T-cell (primary cell): ENCODE measurements at places on chromosomes 7 and 10. TPM values are rescaled to one million over a fixed set of nuclear protein-coding genes. Genes with fewer than 3 reads are reported as not detected.

- no peaks in the 10 kb centered on the region for H3K4me1 ChIP-seq
- no peak overlapping the region for H3K27ac ChIP-seq
- H3K27me3 ChIP-seq, result no peaks in the 10 kb centered on the region
- no peaks in the 10 kb centered on the region for H3K36me3 ChIP-seq
Observed at GRCh38 chr10:70649526-70649925, 22.8 kb upstream of the ADAMTS14 start.

GRCh38 chr7:13072014-13072413 is 384.6 kb downstream of the ARL4A start:
- H3K4me3 ChIP-seq, result no peak overlapping the region
- no peaks in the 10 kb centered on the region for H3K36me3 ChIP-seq
- H3K27me3 ChIP-seq, result no peaks in the 10 kb centered on the region
- no peak overlapping the region for H3K27ac ChIP-seq

GRCh38 chr10:47112612-47113011 is 187.4 kb upstream of the GDF10 start:
- H3K27ac ChIP-seq, result no peak overlapping the region
- H3K36me3 ChIP-seq, result no peaks in the 10 kb centered on the region
- H3K4me1 ChIP-seq, result no peaks in the 10 kb centered on the region
- H3K27me3 ChIP-seq, result no peaks in the 10 kb centered on the region

DNA sequence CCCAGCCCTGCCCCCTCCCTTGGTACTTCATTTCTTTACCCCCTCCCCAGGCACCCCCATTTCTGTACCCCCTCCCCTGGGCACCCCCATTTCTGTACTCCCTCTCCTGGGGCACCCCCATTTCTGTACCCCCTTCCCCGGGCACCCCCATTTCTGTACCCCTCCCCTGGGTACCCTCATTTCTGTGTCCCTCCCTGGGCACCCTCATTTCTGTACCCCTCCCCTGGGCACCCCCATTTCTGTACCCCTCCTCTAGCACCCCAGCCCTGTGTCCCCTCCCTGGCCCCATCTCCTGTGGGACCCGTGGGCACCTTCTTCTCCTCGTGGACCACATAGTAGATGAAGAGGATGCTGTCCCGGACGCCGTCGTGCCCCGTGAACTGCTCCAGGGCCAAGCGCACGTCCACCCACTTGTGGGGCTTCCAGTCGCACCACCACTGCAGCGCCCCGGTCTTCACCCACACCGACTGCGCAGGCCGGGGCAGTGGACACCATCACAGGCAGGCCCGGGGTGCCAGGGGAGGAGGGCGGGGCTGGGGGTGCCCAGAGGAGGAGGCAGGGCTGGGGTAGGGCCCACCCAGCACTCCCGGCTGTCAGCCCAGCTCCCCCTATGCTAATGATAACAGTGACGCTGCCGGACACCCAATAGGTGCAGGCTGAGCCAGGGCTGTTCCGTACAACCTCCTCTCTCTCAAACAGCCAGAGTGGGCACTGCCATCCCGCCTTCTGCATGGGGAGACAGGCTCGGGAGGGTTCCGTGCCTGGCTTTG is 20.4 kb downstream of the TECPR1 start:
- H3K36me3 ChIP-seq, result peaks cover 38% of the 10 kb centered on the region
- H3K4me1 ChIP-seq, result no peaks in the 10 kb centered on the region
- H3K27ac ChIP-seq, result no peak overlapping the region
- H3K4me3 ChIP-seq, result no peak overlapping the region
- no peak for DNase-seq

The SORCS1 gene
- total RNA-seq, result not detected

The ASIC3 gene
- 12.7 TPM for total RNA-seq

GRCh38 chr10:986881-987619 is 1.2 kb upstream of the GTPBP4 start:
- H3K4me3 ChIP-seq, result peak overlapping the region; percentile 97
- H3K27me3 ChIP-seq, result no peaks in the 10 kb centered on the region
- H3K4me1 ChIP-seq, result peaks cover 23% of the 10 kb centered on the region
- no peak for DNase-seq
- H3K36me3 ChIP-seq, result no peaks in the 10 kb centered on the region

The FKBP6 gene
- total RNA-seq, result not detected

- H3K36me3 ChIP-seq, result no peaks in the 10 kb centered on the region
- peak overlapping the region; percentile 94 for H3K27ac ChIP-seq
- peak overlapping the region; percentile 96 for H3K4me3 ChIP-seq
- no peaks in the 10 kb centered on the region for H3K27me3 ChIP-seq
- H3K4me1 ChIP-seq, result peaks cover 77% of the 10 kb centered on the region
Observed at GRCh38 chr10:102647443-102648268, 3.4 kb downstream of the TRIM8 start.

The ITPRID1 gene
- not detected for total RNA-seq

The COBL gene
- total RNA-seq, result not detected

- peaks cover 6% of the 10 kb centered on the region for H3K4me1 ChIP-seq
- no peak overlapping the region for H3K27ac ChIP-seq
- H3K4me3 ChIP-seq, result peak overlapping the region; percentile 32
- H3K36me3 ChIP-seq, result no peaks in the 10 kb centered on the region
Observed at GRCh38 chr7:64574540-64575099, 11.7 kb upstream of the ZNF680 start.

The AKR1C4 gene
- total RNA-seq, result not detected

DNA sequence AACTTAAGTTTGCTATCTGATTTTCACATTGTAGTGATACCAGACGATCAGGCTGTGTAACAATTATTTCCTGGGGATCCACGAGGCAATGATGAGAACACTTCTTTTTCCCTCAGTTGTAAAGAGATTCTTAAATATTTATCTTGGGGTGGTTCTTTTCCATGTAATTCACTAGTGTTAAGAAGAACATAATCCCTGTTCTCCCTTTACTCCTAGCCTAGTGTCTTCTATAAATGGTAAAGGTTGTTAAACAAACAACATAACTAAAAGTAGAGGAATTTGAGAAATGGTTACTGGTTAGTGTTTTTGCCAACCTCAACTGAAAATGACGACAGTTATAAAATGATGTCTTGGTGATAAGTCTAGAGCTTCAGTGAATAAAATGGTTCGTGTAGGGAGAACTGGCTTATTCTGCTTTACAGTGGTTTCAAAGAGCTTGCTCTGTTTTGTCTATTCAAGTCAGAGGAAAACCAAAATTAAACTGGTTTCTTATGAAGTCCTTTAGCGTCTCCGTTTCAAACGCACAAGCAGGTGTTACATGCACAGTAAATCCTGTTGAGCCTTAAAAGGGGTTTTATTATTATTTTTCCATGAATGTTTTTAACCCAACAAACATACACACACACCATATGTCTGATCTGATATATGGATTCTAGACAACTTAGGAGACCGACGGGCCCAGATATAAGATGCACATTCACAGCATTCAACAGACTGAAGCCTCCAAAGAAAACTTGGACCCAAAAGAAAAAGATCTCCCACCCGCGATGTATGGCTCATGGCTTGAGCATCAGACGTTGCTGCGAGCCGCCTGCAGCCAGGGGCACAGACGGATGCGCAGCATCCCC is 1.1 kb downstream of the TBX20 start:
- no peak for DNase-seq
- peaks cover 2% of the 10 kb centered on the region for H3K4me1 ChIP-seq
- H3K36me3 ChIP-seq, result no peaks in the 10 kb centered on the region
- H3K4me3 ChIP-seq, result peak overlapping the region; percentile 73
- peaks cover 38% of the 10 kb centered on the region for H3K27me3 ChIP-seq
- no peak overlapping the region for H3K27ac ChIP-seq

DNA sequence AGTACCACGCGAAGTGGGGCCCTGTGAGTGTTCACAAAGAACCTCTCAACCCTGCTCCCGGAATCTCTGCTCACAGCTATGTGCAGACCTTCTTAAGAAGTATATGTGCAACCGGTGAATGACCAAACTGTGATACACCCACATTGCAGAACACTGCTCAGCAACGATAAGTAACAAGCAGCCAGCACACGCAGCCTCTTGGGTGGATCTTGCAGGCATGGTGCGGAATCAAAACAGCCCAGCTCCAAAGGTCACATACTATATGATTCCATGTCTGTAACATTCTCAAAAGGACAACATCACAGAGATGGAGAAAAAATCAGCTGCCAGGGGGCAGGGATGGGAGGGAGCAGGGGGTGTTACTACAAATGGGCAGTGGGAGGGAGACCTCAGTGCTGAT is 101.6 kb downstream of the DLG5 start:
- H3K4me3 ChIP-seq, result no peak overlapping the region
- no peak overlapping the region for H3K27ac ChIP-seq
- peaks cover 3% of the 10 kb centered on the region for H3K4me1 ChIP-seq
- no peaks in the 10 kb centered on the region for H3K36me3 ChIP-seq
- no peaks in the 10 kb centered on the region for H3K27me3 ChIP-seq
- DNase-seq, result no peak

DNA sequence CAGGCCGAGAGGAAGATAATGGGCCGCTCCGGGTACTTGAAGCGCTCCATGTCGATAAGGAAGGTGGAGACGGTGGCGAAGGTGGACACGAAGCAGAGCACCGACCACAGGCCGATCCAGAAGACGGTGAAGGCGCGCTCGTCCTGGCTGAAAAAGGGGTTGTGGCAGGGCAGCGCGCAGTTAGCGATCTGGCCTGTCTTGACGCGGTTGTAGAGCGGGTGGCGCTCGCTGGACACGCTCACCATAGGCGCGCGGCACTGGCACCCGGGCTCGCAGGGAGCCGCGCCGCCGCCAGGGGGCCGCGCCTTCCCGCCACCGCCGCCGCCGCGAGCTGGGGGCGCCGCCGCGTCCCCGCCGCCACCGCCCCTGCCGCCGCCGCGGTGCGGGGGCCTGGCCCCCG is 1.6 kb downstream of the FZD8 start:
- H3K4me3 ChIP-seq, result peak overlapping the region; percentile 37
- peaks cover 13% of the 10 kb centered on the region for H3K4me1 ChIP-seq
- DNase-seq, result no peak
- H3K27me3 ChIP-seq, result peaks cover 45% of the 10 kb centered on the region

The CDK6 gene
- 107 TPM for total RNA-seq

The SPRN gene
- not detected for total RNA-seq

- no peaks in the 10 kb centered on the region for H3K36me3 ChIP-seq
- no peak for DNase-seq
- no peak overlapping the region for H3K4me3 ChIP-seq
Observed at GRCh38 chr7:73941836-73942551, 81.0 kb downstream of the TMEM270 start.

DNA sequence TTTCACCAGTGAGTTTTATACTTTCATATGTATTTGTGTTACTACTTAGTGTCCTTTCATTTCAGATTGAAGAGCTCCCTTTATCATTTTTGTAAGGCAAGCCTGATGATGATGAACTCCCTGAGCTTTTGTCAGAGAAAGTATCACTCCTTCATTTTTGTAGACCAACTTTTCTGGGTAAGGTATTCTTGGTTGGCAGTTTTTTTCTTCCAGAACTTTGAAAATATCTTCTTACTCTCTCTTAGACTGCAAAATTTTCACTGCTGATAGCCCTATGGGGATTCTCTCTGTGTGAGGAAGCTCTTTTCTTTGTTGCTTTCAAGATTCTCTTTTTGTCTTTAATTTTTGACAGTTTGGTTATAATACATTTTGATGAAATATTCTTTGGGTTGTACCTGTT is 35.7 kb downstream of the CCDC7 start:
- no peak overlapping the region for H3K27ac ChIP-seq
- H3K4me1 ChIP-seq, result no peaks in the 10 kb centered on the region
- H3K4me3 ChIP-seq, result no peak overlapping the region
- H3K36me3 ChIP-seq, result peaks cover 15% of the 10 kb centered on the region

DNA sequence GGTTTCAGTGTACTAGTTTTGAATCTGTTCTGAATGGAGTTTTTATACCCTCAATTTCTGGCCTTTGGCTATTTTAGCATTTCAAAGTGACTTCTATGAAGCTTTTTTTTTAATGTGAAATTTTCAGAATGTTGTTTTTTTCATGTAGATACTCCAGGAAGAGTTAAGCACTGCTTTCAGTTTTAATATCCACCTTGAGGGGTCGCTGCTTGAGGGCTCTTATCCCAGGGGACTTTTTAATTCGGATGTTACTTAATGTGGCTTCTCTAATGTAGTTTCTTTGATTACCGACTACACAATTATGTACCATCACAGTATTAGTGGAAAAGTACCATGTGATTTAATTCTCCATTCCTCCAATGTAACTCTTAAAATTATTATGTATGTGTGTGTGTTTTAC is 5.2 kb downstream of the IFIT5 start:
- peaks cover 18% of the 10 kb centered on the region for H3K36me3 ChIP-seq
- H3K27me3 ChIP-seq, result no peaks in the 10 kb centered on the region
- H3K27ac ChIP-seq, result no peak overlapping the region
- peaks cover 6% of the 10 kb centered on the region for H3K4me1 ChIP-seq
- H3K4me3 ChIP-seq, result no peak overlapping the region
- no peak for DNase-seq

DNA sequence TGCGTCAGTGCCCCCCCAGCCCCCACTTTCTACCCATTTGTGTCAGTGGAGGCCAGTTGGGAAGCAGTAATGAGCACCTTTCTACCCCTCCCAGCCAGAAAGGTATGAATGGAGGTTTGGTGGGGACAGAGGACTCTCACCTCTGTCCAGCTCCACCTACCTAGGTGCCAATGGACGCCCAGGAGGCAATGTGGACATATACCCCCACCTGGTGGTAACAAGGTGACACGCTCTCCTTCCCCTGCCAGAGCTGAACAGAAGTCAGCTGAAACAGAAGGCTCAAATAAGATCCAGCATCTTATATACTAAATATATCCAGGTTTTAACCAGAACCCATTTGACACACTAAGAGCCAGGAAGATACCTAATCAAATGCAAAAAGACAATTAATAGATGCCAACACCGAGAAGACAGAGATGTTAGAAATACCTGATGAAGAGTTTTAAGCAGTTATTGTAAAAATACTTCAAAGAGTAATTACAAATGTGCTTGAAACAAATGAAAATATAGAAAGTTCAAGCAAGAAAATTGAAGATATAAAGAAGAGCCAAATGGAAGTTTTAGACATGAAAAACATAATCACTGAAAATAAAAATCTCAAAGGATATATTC is 18.4 kb upstream of the SORCS3 start:
- H3K4me3 ChIP-seq, result no peak overlapping the region
- no peak for DNase-seq
- H3K36me3 ChIP-seq, result no peaks in the 10 kb centered on the region
- H3K27me3 ChIP-seq, result peaks cover 18% of the 10 kb centered on the region
- H3K27ac ChIP-seq, result no peak overlapping the region

DNA sequence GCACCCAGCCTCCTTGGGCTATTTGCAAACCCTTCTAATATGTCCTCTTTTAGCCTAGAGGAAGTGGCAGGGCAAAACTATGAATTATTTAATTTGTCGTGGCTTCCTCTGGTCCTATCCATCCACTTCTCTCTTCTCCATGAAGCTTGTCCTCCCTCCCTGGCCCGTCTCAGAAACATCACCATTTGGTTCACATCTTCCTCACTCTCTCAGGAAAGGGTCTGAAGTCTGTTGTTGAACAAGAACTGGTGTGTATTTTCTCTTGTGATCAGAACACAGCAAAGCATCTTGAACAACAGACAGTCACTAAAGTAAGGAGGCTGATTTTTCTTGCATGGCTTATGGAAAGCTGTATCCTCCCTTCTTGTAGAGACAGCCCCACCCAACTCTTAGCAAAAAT is 550.1 kb upstream of the NRP1 start:
- no peak overlapping the region for H3K27ac ChIP-seq
- no peaks in the 10 kb centered on the region for H3K27me3 ChIP-seq
- H3K4me1 ChIP-seq, result no peaks in the 10 kb centered on the region
- no peak overlapping the region for H3K4me3 ChIP-seq
